ENCODE measurements at places on chromosomes 2 and 18.

DNA sequence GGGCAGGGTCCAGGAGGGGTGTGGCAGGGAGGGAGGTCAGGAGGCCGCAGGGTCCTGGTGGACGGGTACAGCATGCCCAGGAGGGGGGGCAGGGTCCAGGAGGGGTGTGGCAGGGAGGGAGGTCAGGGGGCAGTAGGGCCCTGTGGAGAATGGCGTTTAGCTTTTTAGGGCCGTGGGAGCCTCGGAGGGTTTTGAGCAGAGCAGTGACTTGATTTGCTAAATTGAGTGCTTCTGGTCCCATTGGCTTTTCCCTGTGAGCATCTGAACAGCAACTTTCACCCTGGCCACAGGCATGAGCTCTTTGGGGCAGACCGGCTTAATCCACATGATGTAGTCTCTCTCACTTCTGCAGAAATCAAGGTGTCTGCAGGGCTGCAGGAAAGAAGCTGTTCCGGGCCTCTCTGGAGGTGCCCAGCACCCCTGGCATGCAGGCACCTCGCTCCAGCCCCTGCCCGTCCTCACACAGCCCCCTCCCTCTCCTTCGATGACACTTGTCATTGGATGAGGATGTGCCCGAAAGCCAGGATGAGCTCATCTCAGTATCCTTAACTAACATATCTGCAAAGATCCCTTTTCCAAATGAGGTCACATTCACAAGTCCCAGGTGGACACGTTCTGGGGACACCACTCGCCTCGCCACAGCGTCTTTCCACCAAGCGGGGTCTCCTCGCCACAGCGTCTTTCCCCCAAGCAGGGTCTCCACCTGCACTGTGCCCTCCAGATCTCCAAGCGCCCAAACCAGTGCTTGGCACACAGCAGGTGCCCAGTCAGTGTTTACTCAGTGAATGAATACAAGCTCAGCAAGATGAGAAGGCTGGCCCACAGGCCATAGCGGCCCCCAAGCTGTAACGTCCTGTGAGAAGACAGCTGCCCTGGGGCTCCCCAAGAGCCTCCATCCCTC, 94.0 kb downstream of the NDUFA10 start:
- no peak for DNase-seq
- peaks cover 7% of the 10 kb centered on the region for H3K27me3 ChIP-seq
- peaks cover 7% of the 10 kb centered on the region for H3K4me1 ChIP-seq
- no peaks in the 10 kb centered on the region for H3K36me3 ChIP-seq
- peak overlapping the region; percentile 36 for H3K27ac ChIP-seq

DNA sequence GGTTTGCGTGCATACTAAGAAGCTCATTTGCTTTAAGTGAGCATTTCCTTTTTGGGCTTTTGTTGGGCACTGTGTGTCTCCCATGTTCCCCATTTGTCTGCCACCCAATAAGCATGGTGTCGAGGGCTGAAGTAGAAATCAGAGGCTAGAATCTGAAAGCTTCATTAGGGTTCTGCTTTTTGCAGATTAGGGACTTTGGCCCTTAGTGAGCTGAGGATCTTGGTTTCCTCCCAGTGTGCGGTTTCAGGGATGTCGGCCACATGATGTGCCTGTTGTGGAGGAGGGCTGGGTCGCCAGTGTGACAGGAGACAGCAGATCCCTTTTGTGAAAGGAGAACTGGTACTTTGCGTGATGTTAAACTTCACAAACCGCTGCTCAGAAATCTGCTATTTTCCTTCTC, 41.1 kb downstream of the PLEKHB2 start:
- H3K4me1 ChIP-seq = no peaks in the 10 kb centered on the region
- H3K36me3 ChIP-seq = peaks cover 21% of the 10 kb centered on the region
- DNase-seq = no peak
- no peak overlapping the region for H3K27ac ChIP-seq
- H3K4me3 ChIP-seq = no peak overlapping the region

- no peaks in the 10 kb centered on the region for H3K27me3 ChIP-seq
- peaks cover 16% of the 10 kb centered on the region for H3K36me3 ChIP-seq
- no peak overlapping the region for H3K4me3 ChIP-seq
Measured at GRCh38 chr2:100835006-100835659, 15.2 kb downstream of the NPAS2 start.

DNA sequence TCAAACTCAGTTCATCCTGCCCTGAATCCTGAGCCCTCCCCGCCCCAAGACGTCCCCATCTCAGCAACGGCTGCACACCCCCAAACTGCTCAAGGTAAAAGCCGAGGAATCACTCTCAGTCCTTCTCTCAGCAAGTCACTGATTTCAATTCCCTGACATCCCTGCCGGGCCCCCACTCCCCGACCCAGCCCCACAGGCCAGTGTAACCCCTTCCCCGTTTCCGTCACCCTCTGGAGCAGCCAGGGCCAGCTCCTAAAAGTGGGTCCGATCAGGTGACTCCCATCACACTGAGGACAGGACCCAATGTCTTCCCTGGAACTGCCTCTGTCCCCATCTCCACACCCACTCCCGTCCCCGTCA, 20.5 kb downstream of the SNORC start:
- no peak overlapping the region for H3K27ac ChIP-seq
- DNase-seq = no peak
- peaks cover 10% of the 10 kb centered on the region for H3K27me3 ChIP-seq
- peak overlapping the region; percentile 18 for H3K4me3 ChIP-seq
- H3K36me3 ChIP-seq = peaks cover 3% of the 10 kb centered on the region

DNA sequence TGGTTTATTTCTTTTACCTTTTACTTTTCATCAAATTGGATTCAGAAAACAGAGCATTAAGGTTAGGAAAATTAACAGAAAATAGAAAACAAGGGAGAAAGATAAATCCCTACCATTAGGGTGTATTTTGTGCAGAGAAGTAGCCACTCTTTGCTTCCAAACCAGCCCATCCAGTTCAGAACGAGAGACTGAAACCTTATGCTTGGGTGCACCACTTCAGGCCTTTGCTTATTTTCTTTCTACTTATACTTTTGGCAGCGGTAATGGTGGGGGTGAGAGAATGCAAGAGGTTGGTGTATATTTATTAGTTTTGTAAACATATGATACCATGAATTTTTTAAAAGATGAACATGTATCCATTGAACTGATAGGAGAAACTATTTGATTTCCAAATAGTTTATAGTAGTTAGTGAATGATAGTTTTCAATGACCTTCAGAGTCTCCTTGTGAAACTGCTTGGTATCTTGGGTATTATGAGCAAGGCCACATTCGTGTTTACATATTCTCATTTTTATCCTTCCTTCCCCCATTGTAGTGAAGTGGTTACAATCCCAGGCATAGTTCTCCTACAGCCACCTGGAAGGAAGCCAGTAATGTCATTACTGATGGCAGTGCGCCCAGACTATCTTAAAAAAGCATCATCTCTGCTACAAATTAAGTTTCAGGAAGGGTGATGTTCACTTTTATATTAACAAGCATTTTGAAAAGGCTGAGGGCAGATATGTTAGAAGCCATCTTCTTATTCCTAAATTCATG, 60.8 kb downstream of the MFSD6 start:
- peaks cover 1% of the 10 kb centered on the region for H3K27me3 ChIP-seq
- H3K27ac ChIP-seq = peak overlapping the region; percentile 95
- DNase-seq = no peak
- no peak overlapping the region for H3K4me3 ChIP-seq
- peaks cover 18% of the 10 kb centered on the region for H3K4me1 ChIP-seq

DNA sequence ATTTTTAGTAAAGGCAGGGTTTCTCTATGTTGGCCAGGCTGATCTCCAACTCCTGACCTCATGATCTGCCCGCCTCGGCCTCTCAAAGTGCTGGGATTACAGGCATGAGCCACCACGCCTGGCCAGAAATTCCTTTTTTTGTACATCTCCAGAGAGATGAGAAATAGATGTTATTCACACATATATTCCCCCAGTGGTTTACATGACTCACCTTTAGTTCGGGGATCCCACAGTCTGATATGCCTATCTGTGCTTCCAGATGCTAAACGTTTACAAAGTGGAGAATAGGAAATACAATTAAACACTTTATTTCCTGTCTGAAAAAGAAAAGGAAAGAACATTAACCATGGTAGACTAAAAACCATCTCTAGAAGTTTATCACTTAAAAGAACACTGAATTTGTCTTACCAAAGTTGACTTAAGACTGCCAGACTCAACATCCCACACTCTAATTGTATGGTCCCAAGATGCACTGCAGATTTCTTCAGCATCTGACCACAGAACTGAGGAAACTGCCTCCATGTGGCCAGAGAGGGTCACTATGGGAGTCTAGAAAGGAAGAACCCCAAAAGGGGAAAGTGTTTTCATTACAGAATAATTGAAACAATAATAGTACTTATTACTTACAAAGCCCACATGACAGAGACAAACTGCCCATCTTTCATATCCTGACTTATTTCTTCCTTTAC, 12.6 kb upstream of the ICA1L start:
- no peaks in the 10 kb centered on the region for H3K27me3 ChIP-seq
- no peak overlapping the region for H3K27ac ChIP-seq
- peaks cover 4% of the 10 kb centered on the region for H3K4me1 ChIP-seq
- H3K4me3 ChIP-seq = no peak overlapping the region
- no peak for DNase-seq

GRCh38 chr2:81283081-81283480, 978.5 kb upstream of the LRRTM1 start:
- H3K27ac ChIP-seq = no peak overlapping the region
- H3K4me1 ChIP-seq = no peaks in the 10 kb centered on the region
- no peak overlapping the region for H3K4me3 ChIP-seq
- H3K36me3 ChIP-seq = no peaks in the 10 kb centered on the region
- no peaks in the 10 kb centered on the region for H3K27me3 ChIP-seq

DNA sequence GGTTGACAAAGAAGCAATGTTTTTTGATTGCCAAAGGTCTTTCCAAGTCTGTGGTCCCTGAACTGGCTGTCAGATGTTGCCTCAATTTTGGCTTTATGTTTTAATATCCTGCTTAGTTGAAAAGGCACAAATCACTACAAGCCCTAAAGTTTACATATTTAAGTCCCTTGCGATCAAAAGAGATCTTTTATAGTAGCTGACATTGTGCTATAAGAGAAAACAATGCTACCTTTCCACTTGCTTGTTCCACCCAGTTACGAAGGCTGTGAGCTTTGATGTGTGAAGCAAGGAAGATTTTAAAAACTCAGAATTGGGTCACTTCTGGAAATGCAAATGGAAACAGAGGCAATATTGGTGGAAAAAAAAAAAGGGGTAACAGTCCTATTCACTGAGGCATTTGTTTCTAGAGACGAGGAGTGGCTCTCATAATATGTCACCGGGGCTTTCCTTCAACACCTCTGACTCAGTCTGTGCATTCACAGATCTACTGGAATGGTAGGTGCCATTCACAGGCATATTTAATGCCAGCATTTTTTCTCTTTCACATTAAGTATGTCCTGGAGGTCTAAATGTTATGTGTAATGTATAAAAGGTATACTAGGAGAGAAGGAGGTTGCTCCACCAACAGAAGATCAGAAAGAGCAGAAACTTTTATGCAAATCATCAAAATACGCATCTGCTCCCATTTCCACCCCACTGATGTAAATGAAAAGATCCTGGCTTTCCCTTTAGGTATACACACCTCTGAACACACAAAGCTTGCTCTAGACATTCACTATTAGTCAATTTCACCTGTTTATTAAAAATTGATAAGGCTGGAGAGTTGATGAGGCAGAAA, 91.8 kb downstream of the TGIF1 start:
- no peak overlapping the region for H3K27ac ChIP-seq
- peaks cover 2% of the 10 kb centered on the region for H3K27me3 ChIP-seq
- no peaks in the 10 kb centered on the region for H3K36me3 ChIP-seq
- no peak overlapping the region for H3K4me3 ChIP-seq
- no peak for DNase-seq

GRCh38 chr18:75123113-75123512, 85.8 kb downstream of the PTGR3 start:
- H3K27ac ChIP-seq = no peak overlapping the region
- peaks cover 5% of the 10 kb centered on the region for H3K36me3 ChIP-seq
- no peak overlapping the region for H3K4me3 ChIP-seq
- no peak for DNase-seq
- no peaks in the 10 kb centered on the region for H3K4me1 ChIP-seq

- H3K36me3 ChIP-seq = no peaks in the 10 kb centered on the region
- no peak overlapping the region for H3K27ac ChIP-seq
- H3K4me1 ChIP-seq = no peaks in the 10 kb centered on the region
- DNase-seq = no peak
- H3K27me3 ChIP-seq = no peaks in the 10 kb centered on the region
Measured at GRCh38 chr2:222514901-222515300, 90.6 kb downstream of the SGPP2 start.

- H3K27me3 ChIP-seq = peaks cover 3% of the 10 kb centered on the region
- no peak overlapping the region for H3K27ac ChIP-seq
- H3K4me1 ChIP-seq = peaks cover 8% of the 10 kb centered on the region
- no peak overlapping the region for H3K4me3 ChIP-seq
- no peak for DNase-seq
Measured at GRCh38 chr18:77072566-77072965, 60.0 kb downstream of the MBP start.

- H3K27me3 ChIP-seq = peaks cover 3% of the 10 kb centered on the region
- H3K4me1 ChIP-seq = no peaks in the 10 kb centered on the region
- no peak overlapping the region for H3K27ac ChIP-seq
- no peak overlapping the region for H3K4me3 ChIP-seq
Measured at GRCh38 chr2:53826587-53827397, 33.0 kb downstream of the GPR75 start.

- H3K27ac ChIP-seq = no peak overlapping the region
- H3K4me3 ChIP-seq = no peak overlapping the region
- DNase-seq = no peak
- H3K4me1 ChIP-seq = peaks cover 8% of the 10 kb centered on the region
Measured at GRCh38 chr2:11329776-11330175, 14.7 kb downstream of the ROCK2 start.

GRCh38 chr2:97701186-97701585, 12.2 kb upstream of the ZAP70 start:
- no peak overlapping the region for H3K27ac ChIP-seq
- H3K4me3 ChIP-seq = no peak overlapping the region
- H3K27me3 ChIP-seq = no peaks in the 10 kb centered on the region
- DNase-seq = no peak

DNA sequence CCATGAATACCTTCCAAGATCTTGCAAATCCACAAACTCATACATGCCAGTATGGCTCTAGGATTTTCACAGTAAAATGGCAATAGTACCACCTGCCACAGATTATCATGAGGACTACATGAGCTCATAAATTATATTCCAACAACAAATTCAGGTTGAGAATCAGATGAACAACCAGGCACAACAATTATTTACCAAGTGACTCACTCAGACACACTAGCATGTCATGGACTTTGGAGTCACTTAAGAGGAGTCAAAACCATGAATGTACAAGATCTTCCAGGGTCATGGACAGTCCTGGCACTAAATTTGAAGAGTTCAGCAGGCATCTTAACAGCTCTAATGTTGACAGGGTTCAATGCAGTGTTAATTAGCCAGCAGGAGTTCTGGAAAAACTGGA, 34.4 kb upstream of the BZW1 start:
- peaks cover 1% of the 10 kb centered on the region for H3K27me3 ChIP-seq
- H3K27ac ChIP-seq = no peak overlapping the region
- no peak overlapping the region for H3K4me3 ChIP-seq

GRCh38 chr2:129849559-129850160, 129.8 kb upstream of the RAB6C start:
- H3K27ac ChIP-seq = no peak overlapping the region
- H3K27me3 ChIP-seq = peaks cover 2% of the 10 kb centered on the region
- H3K36me3 ChIP-seq = no peaks in the 10 kb centered on the region
- no peak overlapping the region for H3K4me3 ChIP-seq
- no peak for DNase-seq
- H3K4me1 ChIP-seq = peaks cover 2% of the 10 kb centered on the region

Data from endothelial cell (in vitro differentiated cells).